Caki2 (cell line): ENCODE measurements at places on chromosomes 13 and 19. TPM values are rescaled to one million over a fixed set of nuclear protein-coding genes. Genes with fewer than 3 reads are reported as not detected.

DNA sequence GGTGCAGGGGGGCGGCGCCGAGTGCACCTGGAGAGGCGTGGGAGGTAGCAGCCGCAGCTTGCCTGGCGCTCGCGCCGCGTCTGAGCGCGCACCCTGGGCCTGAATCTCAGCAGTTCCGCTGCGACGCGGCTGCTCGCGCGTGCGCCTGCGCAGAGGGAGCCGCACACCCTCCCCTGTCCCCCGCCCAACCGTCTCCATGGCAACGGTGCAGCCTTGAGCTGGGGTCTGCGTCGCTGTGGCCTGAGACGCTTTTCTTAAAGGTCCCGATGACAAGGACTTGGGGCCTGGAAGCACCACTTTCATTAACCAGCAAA is at the start of gene PNMA8B:
Gene PNMA8B, minus strand, starts transcription at position 82 of the 314 bp plus-strand sequence. CDS start 402 bp downstream, outside the sequence.
- no peak for DNase-seq

DNA sequence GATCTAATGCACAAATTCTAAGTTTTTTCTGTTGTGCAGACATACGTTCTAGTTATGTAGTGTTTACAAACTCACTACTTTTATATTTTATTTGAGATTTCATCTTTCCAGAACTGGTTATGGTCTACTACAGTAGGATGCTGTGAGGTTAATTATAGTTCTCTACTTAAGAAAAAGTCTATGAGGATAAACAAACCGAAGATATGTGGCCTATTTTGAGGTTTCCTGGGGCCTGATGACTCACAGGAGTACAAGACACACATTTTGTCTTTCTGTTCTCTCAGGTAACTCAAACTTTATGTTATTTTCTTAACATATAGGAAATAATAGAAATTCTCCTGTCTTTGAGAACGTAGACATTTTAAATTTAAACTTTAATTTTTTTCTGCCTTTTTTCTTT is 45.1 kb downstream of the PCDH20 start:
- no peak for DNase-seq

DNA sequence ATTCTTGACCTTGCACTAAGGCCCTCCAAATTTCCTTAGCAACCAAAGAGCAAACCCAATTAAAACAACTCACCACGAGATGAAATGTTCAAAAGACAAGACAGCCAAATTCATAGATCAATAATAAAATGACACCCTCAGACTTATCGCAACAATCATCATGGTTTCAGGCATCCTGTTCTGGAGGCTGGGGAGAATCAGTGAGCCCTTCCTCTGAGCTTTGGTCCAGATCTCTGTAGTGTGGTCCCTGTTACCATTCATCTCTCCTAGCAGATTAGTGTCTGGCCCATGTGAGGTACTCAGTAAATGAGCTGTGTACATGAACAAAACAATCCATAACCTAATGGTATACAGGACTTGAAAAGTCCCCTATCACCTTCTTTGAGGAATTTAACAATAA is 12.2 kb downstream of the LCP1 start:
- no peak for DNase-seq

GRCh38 chr13:73290844-73291243 is 232.0 kb downstream of the KLF5 start:
- DNase-seq: no peak

DNA sequence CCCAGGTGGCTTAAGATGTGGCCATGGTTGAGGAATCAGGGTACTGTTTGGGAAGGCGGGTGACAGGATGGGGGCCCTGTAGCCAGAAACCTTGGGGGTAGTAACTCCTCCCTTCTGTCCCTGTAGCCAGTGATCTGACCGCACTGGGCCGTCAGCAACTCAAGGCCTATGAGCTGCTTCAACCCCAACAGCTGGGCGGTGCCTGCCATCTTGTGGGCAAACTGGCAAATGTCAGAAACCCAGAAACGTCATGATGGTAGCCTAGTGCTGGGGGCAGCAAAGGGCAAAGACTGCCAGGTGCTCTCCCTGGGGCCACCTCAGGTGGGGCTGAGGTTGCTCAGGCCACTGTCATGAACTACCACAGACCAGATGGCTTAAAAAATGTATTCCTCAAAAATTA is 3.5 kb downstream of the COPE start:
- no peak for DNase-seq

DNA sequence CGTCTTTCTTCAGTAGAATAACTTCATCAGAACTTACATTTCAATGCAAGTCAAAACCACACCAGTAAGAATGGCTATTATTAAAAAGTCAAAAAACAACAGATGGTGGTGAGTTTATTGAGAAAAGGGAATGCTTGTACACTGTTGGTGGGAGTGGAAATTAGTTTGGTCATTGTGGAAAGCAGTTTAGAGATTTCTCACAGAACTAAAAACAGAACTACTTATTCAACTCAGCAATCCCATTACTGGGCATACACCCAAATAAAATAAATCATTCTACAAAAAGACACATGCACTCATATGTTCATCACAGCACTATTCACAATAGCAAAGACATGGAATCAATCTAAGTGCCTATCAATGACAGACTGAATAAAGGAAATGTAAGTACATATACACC is 231.2 kb downstream of the NHLRC3 start:
- DNase-seq: no peak

GRCh38 chr19:42363614-42364346 is 26.3 kb downstream of the CNFN start:
- no peak for DNase-seq

DNA sequence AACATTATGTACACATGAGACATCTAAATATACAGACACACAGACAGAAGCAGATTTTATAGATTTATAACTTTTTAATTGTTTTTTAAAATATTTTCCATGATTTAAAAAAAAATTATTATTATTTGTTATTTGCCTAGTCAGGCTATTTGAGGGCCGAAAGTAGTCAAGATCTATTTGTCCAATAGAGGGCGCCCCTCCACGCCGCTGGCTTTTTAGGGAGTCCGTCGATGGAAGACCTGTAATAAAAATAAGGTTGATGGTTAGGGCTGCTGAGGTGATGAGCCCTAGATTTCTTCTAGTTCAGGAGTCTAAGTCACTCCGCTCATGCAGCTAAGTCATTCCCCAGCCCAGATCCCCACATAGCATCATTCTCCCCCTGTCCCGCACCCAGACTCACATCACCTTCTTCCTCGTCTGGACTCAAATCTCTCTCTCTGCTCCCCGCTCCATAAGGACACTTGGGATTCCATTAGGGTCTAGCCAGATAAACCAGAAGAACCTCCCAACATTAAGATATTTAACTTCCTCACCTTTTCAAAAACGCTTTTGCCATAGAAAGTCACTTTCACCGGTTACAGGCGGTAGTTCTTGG is 33.9 kb upstream of the CEACAM21 start:
- no peak for DNase-seq

The ZNF99 gene
- not detected in 2 replicates for total RNA-seq

The C19orf67 gene
- not detected in 2 replicates for total RNA-seq

The PSG3 gene
- total RNA-seq: not detected in 2 replicates

The SMIM17 gene
- 0.38 and 1.0 TPM in 2 replicates for total RNA-seq

The ZNF677 gene
- total RNA-seq: not detected in 2 replicates
